Body of pancreas (tissue), 4 donors: ENCODE measurements at places on chromosomes 16 and 17.

- no peak for DNase-seq
Observed at GRCh38 chr17:55155856-55156560, 108.8 kb upstream of the HLF start.

DNA sequence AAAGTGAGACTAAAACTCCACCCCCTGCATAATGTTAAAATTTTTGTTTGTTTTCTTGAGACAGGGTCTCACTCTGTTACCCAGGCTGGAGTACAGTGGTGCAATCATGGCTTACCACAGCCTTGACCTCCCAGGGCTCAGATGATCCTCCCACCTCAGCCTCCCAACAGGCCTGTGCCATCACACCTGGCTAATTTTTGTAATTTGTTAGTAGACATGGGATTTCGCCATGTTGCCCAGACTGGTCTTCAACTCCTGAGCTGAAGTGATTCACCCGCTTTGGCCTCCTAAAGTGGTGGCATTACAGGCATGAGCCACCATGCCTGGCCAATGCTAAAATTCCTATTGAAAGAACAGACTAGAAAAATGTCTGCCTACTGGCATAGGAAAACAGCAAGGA, 103.8 kb downstream of the TRIM37 start:
- no peak for DNase-seq

DNA sequence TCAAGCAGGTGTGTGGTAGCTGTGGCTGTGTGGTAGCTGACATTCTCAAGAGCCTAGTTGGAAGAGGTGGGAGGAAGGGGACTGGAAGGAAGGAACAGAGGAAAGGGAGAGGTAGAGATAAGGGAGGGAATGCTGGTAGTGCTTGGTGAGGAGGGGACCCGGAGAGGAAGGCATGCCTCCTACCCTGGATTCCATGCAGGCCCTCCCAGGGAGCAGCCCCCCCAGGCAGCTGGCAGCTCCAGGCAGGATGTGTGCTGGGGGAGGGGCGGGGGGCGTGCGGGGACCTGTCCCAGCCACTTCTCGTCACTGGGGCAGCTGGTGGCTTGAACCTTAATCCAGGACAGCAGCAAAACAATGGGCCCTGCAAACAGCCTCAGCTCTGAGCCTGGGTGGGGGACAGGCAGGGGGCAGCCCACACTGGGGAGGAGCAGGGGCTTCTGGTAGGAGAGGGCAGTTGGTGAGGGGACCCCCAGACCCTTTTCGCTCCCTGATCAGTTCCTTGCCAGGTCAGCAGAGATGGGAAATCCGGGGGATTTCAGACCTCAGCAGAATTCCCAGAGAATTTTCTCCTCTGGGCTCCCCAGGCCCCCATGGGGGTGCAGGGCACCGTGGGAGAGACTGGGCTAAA, 27.1 kb downstream of the ARHGAP23 start:
- no peak for DNase-seq

GRCh38 chr17:19344311-19345066, 18.0 kb downstream of the B9D1 start:
- DNase-seq, result peak; percentile 6

- DNase-seq, result peak; percentile 60
Observed at GRCh38 chr17:78383725-78384471, 5.4 kb downstream of the PGS1 start.

GRCh38 chr17:57665128-57665527, 80.0 kb downstream of the CCDC182 start:
- DNase-seq, result no peak

- no peak for DNase-seq
Observed at GRCh38 chr17:81656835-81657234, 493 bp upstream of the PDE6G start.

DNA sequence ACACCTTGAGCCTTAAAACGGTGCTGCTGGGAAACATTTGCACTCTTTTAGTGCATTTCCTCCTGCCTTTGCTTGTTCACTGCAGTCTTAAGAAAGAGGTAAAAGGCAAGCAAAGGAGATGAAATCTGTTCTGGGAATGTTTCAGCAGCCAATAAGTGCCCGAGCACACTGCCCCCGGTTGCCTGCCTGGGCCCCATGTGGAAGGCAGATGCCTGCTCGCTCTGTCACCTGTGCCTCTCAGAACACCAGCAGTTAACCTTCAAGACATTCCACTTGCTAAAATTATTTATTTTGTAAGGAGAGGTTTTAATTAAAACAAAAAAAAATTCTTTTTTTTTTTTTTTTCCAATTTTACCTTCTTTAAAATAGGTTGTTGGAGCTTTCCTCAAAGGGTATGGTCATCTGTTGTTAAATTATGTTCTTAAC, 4.4 kb downstream of the SOX9 start:
- no peak for DNase-seq

GRCh38 chr16:87487361-87487924, 5.4 kb downstream of the ZCCHC14 start:
- DNase-seq, result peak; percentile 82

DNA sequence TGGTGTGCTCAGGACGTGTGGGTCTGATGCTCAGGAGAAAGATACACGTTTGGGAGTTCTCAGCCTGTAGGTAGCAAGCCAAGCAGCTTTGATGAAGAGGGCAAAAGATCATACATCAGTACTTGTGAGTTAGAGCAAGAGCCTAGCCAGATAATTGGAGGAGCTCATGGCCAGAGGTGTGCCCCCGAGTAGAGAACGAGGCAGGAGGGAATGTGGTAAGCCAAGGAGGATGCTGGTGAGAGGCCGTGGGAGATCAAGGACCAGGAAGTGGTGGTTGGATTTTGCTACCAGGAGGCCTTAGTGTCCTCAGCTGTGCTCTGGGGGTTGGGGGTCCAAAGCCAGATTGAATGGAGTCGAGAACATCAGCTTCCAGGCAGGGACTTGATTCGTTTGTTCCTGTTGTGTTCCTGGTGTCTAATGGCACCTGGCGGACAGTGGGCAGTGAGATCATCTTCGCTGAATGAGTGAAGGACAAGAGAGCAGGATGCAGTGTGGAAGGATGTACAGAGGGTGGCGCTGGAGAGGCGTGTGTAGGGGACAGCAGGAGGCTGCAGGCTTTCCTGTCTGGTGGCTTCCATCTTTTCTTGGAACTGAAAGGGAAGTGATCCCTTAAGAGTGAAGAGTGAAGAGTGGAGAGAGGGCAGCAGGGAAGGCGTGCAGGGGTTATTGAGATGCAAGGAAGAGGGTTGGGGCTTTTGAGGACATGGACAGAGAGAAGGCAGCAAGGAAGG, 11.6 kb downstream of the FBXL19 start:
- DNase-seq, result peak; percentile 52

GRCh38 chr17:34091975-34092374, 163.1 kb upstream of the CCL2 start:
- no peak for DNase-seq

DNA sequence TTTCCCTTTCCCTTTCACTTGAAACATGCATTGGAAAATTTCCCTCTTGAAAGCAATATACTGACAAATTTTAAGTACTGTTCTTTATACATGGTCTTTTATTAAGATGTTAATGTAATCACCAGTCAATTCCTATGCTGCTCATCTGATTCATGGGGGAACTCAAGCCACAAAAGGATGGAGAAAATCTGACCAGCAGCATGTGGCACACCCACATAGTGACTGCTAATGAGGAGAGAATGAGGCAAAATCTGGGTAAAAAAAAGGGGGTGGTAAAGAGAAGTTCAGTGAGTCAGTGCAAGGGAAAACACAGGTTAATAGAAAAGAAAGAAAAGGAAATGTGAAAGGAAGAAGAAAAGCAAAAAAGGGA, 11.3 kb downstream of the RFFL start:
- no peak for DNase-seq

- DNase-seq, result peak; percentile 27
Observed at GRCh38 chr17:27502526-27503324, 46.5 kb downstream of the KSR1 start.

DNA sequence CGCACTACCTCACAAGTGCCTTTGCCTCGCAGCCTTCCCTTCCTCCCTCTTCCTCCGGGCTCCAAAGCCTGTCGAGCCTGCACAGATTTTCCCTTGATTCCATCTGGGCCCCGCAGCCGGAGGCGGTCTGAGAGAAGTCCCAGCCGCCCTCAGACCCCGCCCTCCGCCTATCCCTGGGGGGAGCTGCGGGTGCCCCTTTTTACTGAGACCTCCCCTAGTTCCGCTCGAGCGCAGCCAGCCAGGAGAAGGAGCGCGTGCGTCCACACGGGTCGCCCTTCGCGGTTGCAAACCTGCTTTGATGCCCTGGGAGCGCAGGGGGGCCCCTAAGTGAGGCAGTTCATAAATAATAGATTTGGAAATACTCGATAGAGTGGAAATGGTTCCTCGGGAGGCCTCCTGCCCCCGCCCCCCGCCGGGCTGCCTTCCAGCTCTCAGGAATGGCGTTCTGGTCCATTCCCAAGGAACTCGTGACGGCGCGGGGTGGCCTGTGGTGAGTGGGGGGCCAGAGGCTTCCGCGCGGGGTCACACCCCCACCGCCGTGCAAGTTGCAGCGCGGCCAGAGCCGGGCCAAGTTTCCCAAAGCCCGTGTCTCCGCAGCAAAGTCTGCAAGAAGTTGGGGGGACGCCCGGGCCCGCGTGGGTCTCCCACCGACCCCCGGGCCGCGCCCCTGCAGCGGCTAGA, 610 bp downstream of the C16orf74 start:
- DNase-seq, result no peak

- DNase-seq, result no peak
Observed at GRCh38 chr17:51439395-51440229, 179.3 kb downstream of the UTP18 start.

GRCh38 chr17:62675701-62676100, 48.2 kb downstream of the MRC2 start:
- no peak for DNase-seq

DNA sequence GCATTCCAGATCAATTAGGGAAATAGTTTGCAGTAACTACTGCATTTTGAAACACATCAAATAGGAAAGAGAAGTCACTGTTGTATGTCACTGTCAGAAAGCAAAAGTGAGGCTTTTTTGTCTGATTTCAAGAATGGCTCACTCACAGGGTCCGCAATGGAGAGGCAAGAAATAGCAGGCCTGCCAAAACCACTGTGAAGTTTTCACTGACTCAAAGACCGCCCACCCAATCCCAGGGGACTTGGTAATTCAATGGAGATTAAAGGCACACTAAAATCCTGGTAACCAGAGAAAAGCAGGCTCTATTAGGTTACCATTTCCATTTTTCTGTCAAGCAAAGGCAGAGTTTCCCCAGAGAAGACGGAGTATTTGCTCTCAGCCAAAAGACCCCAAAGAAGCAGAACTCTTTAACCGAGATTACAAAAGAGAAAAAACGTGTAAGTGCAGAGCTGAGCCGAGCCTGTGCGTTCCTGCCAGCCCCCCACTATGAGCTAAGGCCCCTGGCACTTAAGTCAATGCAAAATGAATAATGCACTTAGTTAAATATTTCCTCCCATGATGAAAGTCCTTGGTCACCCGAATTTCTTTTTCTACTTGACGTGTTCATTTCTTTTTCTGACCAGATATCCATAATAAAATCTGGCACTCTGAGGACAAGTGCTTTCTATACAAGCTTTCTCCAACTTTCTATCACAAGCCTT, 57.0 kb downstream of the FOXL1 start:
- DNase-seq, result no peak

- DNase-seq, result no peak
Observed at GRCh38 chr16:65059406-65059980, 62.4 kb downstream of the CDH11 start.

- no peak for DNase-seq
Observed at GRCh38 chr16:81626181-81626674, 152.9 kb upstream of the PLCG2 start.

GRCh38 chr16:21643785-21644184, 8.6 kb downstream of the IGSF6 start:
- no peak for DNase-seq

DNA sequence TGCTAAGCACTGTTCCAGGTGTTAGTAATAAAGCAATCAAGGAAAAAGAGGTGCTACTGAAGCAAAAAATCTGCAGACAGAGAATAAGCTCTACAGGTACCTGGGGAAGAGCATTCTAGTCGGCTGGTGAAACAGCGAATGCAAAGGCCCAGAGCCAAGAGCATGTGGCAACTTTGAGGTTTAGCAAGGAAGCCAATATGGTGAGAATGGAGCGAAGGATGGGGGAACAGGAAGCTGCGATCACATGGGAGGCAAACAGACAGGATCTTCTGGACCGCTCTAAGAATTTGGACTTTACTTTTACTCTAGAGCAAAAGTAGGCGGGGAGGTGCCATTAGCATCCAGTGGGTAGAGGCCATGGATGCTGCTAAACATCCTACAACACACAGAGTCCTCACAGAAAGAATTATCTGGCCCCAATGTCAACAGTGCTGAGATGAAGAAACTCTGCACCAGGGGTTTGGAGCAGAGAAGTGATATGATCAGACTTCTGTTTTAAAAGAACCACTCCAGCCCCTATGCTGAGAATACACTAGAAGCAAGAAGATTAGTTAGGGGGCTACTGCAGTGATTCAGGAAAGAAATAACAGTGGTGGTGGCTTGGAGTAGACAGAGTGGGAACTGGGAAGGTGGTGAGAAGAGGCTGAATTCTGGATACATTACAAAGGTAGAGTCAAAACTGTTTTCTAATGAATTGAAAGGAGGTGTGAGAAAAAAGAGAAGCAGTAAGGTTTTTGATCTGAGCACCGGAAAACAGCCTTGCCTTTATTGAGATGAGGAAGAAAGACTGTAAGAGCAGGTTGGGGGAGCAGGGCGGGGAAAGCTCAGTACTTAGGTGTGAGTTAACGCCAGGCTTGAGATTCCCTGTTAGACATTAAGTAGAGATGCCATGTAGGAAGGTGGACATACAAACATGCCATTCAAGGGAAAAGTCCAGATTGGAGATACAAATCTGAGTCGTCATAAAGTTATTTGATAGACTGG, 11.0 kb downstream of the EFTUD2 start:
- no peak for DNase-seq

DNA sequence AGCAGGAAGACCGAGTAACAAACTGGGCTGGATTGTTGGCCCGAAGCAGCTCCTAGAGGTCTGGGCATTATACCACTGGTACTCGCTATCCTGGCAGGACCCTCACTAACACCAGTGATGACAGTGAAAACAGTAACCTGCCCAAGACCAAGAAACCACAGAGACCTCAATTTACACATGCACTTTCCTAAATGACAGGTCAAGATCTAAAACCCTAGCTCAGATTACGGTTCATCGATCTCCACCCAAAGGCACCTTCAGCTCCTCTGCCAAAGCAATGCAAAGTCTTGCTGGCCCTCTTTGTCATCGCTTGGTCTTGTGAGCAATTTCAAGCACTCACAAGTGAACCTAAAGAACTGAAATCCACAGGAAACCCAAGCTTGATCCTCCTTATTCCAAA, 1.5 kb downstream of the PIP4K2B start:
- DNase-seq, result no peak

- DNase-seq, result no peak
Observed at GRCh38 chr17:61447358-61447757, 4.9 kb upstream of the TBX4 start.

GRCh38 chr16:72480911-72481310, 309.0 kb upstream of the PMFBP1 start:
- no peak for DNase-seq

- no peak for DNase-seq
Observed at GRCh38 chr17:80878876-80879722, 112.5 kb upstream of the CHMP6 start.

GRCh38 chr17:679491-679890, 35.1 kb downstream of the VPS53 start:
- no peak for DNase-seq

GRCh38 chr16:20153444-20153843, 79.8 kb upstream of the GPR139 start:
- DNase-seq, result no peak

- DNase-seq, result no peak
Observed at GRCh38 chr16:54173490-54173889, 113.1 kb downstream of the IRX3 start.
